ENCODE measurements at places on chromosomes 11 and 22.

GRCh38 chr11:107387666-107388065 lies 70.0 kb downstream of the CWF19L2 start:
- no peak for DNase-seq

DNA sequence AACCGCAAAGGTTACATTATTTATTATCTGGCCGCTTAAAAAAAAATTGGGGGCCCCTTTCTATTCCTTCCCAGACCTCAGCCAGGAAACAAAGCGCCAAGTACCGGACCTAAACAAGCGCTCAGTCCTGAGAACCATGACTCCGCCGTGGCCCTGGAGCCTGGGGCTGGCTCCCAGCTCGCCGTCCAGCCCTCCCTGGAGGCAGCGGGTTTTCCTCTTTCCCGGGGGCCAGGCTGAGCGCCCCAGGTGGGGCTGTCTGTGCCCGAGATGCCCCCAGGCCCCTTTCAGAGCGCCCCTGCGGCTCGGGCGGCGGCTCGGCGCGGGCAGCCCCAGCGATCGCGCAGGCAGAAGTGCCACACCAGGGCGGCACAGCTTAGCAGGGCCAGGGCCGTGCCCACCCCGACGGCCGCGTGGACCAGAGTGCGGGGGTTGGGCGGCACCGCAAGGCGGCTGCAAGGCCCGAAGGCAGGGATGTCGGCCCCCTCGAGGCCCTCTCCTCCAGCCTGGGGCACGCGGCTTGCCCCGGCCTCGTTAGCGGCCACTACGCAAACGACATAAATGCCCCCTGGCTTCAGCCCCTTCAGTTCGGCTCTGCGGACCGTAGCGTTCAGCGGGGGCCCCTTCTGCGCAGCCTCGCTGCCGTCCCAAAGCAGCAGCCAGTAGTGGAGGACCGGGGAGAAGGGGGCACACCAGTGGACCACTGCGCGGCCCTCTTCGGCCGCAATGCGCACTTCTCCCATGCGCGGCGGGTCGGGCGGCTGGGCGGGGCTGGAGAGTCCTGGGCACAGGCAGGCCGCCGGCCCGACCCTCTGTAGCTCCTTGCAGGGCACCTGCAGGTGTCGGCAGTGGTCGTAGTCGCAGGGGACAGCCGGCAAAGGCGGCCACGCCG lies 1.6 kb downstream of the LRRN4CL start:
- DNase-seq = no peak

GRCh38 chr22:44735518-44736428 lies 16.6 kb upstream of the ARHGAP8 start:
- DNase-seq = no peak

DNA sequence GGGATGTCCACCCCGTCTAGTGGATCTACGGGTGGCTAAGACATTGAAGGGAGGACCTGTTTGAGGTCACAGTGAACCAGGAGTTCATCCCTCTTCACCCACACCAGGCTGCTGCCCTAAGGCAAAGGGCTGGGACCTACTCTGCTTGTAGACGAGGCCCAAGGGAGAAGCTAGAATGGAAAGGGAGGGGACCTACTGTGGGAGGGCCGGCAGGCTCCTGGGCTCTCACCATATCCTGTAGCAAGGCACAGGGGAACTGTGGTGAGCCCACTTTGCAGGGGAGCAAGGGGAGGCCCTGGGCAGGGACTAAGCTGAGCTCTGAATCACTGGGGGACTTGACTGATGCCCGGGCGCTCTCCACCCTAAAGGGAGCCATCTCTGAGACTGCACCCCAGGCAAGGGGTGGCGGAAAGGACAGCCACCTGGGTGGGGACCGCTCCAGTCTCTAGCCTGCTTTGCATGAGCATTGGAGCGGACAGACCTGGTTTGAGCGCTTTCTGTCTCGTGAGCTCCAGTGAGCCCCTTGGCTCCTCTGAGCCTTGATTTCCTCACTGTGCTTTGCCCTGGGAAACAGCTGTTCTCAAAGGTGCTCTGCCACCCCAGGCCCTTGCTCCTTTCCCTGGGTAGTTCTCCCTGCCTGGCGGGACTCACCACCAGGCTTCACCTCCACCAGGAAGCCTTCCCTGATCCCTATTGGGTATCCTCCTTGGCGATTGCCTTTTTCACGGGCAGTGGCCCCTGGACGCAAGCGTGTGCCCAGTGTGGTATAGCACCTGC lies 24.2 kb downstream of the PARVG start:
- DNase-seq = no peak

- no peak for DNase-seq
Observed at GRCh38 chr11:15726893-15727519, 612.3 kb downstream of the INSC start.

GRCh38 chr11:6755303-6755952 lies 16.3 kb downstream of the OR2AG2 start:
- DNase-seq = peak; percentile 2

GRCh38 chr11:107252429-107253161 lies 205.0 kb downstream of the CWF19L2 start:
- no peak for DNase-seq

DNA sequence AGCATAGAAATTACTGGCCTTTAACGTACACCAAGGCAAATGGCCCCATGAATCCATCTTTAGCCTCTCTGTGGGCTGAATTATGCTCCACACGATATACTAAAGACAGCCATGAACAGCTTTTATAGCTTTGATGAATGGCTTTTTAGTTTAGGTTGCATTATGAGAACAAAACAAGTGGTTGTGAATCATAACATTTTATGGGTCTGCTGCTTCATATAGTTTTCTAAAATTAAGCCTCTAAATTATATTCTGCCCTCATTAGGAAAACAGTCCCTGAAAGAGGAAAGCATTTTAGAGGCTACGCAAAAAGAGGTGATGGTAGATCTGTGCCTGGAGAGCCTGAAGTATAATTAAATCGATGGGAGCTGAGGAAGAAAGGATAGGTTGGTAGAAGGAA lies 221.3 kb downstream of the CADM1 start:
- no peak for DNase-seq

DNA sequence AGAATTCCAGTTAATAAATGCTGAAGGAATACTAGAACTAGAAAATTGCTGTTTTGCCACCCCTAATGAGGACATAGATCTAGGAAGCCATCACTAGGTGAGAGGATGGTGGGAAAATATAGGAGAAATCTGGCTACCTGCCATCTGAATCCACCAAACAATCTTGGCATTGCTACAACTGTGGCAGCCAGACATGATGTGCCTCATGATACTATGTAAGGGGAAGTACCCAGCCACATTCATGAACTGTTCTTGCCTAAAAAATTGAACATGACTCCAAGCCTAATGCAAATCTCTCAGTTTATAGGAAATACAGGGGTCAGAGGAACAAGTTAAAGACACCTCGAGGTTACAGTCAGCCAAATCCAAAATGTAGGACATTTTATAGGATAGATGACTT lies 72.8 kb downstream of the SFI1 start:
- no peak for DNase-seq

- DNase-seq = no peak
Observed at GRCh38 chr22:47151490-47151889, 389.0 kb downstream of the TBC1D22A start.

GRCh38 chr22:25202290-25202921 lies 2.7 kb downstream of the CRYBB3 start:
- DNase-seq = no peak

- DNase-seq = no peak
Observed at GRCh38 chr11:33063326-33063881, 24.0 kb downstream of the TCP11L1 start.

DNA sequence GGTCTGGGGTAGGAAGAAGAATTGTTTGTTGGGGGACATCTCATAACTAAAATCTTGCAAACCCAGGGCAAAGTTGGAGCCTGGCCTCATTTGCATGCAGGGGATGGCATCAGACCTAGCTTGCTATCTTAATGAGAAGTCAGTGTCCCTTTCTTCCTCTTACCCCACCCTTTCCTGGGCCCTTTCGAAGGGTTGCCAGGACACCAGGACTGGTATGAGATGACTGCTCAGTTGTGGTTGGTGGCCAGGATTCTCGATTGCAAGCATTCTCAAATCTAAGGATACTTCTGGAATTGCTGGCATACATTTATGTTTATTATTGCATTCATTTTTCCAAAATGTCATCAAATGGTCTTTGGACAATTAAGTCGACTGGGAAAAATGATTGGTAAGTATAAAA lies 131.0 kb downstream of the SLC1A2 start:
- no peak for DNase-seq

DNA sequence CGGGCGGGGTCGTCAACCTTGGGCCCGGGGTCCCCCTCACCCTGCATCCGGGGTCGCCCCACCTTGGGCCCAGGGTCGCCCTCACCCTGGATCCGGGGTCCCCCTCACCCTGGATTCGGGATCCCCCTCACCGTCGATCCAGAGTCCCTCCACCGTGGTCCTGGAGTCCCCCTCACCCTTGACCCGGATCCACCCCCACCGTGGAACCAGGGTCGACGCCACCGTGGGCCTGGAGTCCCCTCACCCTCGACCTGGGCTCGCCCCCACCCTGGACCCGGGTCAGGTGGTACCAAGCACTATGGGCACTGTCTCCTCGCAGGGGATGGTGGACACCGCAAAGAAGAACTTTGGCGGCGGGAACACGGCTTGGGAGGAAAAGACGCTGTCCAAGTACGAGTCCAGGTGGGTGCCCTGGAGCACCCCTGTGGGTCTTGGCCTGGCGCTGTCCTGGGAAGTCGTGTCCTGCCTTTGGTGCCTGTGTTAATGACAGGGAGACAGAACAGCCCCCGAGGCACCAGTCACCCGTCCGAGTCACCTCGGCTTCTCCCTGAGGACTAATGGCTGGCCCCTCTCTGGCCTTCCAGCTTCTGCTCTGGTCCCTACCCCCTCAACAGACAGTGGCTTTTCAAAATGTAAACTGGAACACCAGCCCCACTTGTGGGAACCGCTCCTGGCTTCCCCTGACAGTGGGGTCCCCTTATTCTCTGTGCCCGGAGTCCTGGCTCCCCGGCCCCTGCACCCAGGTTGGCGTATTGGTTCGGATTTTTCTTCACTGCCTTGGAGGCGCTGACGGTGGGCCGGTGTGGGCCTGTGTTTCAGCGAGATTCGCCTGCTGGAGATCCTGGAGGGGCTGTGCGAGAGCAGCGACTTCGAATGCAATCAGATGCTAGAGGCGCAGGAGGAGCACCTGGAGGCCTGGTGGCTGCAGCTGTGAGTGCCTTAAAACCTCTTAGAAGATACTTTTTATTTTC lies 762 bp downstream of the CRELD2 start:
- no peak for DNase-seq

Data from cerebellar nuclear complex (tissue), 1 donor.